ENCODE measurements at places on chromosomes 5 and 9.

GRCh38 chr9:90915693-90916092, 114.1 kb downstream of the SYK start:
- peak; percentile 34 for DNase-seq

DNA sequence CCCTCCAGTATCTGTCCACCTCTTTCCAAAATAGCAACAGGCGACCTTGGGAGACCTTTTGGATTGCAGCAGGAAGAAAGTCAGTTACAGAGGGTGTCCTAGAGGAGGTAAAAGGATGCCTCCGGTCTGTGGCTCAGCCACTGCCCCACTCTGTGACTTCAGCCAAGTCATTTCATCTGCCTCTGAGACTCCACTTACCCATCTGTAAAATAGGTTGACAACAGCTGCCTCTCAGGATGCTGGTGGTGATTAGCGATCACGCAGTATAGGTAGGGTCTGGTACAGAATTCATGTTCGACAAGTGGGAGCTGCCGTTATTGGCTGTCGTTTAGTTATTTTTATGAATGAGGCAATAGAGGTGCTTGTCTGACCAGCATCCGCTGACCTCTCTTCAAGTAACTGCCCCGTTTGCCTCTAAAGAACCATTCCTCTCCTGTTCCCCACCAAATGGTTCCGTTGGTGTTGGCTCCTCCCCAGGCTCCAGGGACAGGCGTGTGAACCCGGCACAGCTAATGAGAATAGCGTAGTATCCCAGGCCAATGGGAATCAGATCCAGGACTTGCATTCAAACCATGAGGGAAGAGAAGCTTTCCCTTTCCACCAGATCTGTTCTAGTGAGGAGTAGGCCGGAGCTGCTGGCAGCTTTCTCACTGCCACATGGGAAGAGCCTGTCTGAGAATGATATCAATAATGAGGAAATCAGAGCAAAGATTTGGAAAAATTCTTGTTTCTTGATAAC, 64.1 kb downstream of the SMIM23 start:
- DNase-seq, result no peak

GRCh38 chr9:101639785-101640665, 45.3 kb upstream of the PPP3R2 start:
- DNase-seq, result no peak

- DNase-seq, result no peak
Measured at GRCh38 chr5:79692596-79692995, 3.0 kb downstream of the CMYA5 start.

- DNase-seq, result no peak
Measured at GRCh38 chr5:16137177-16137576, 42.4 kb downstream of the MARCHF11 start.
